Peyer's patch (tissue), 4 donors: ENCODE measurements at places on chromosomes 7 and 10. TPM values are rescaled to one million over a fixed set of nuclear protein-coding genes. Genes with fewer than 3 reads are reported as not detected.

ARMS2 gene
- not detected for total RNA-seq

OR2A12 gene
- not detected for total RNA-seq

TUBGCP2 gene
- total RNA-seq, result 66.1 TPM

AFAP1L2 gene
- 16.8 TPM for total RNA-seq

ZSCAN21 gene
- 8.4 TPM for total RNA-seq

EPO gene
- not detected for total RNA-seq

- DNase-seq, result no peak
These were observed 54.7 kb upstream of the FIGNL1 start for GRCh38 chr7:50504646-50505546.

- DNase-seq, result no peak
These were observed 159.6 kb upstream of the CHST15 start for GRCh38 chr10:124253006-124253405.

DNA sequence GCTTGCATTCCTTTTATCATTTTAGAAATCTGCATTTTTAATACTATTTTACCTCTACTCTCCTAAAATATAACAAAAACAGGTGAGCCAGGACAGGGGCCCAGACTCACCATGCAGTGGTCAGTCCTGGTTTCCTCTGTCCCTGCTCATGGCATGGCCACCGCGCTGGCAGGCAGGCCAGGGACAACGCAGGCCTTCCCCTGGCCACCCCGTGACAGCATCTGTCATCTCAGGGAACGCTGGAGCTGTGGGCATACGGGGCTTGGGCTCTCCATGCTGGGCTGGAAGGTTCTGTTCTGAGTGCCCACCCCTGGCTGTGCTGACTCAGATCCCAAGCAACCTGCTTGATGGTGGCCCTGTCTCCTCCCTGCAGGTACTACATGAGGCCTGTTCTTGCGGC is 35.1 kb upstream of the CDH23 start:
- no peak for DNase-seq

- no peak for DNase-seq
These were observed 540.6 kb upstream of the TEX47 start for GRCh38 chr7:89336121-89336520.

GRCh38 chr7:25347360-25348066 is 119.2 kb upstream of the NPVF start:
- no peak for DNase-seq

DNA sequence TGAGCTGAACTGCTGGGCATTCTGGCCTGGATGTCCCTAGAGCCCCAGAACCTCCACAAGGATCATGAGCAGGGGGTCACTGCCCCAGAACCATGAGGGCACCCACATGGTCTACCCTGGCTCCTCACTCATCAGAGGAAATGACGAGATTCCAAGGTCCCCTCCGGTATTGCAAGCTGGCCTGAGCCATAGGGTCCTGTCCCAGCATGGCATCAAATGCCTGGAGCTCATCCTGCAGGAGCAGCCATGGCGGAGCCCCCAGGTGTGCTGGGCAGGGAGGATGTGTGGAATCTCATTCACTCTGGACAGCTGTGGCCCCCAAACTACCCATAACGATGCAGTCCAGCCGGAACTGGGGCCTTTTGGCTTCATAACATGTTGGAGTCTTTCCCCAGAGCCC is 66.6 kb upstream of the ANTXRL start:
- DNase-seq, result no peak

UPK3B gene
- 1.4 TPM for total RNA-seq

NPFFR1 gene
- not detected for total RNA-seq

GRCh38 chr10:97314671-97315070 is 4.4 kb upstream of the FRAT1 start:
- DNase-seq, result no peak

DNA sequence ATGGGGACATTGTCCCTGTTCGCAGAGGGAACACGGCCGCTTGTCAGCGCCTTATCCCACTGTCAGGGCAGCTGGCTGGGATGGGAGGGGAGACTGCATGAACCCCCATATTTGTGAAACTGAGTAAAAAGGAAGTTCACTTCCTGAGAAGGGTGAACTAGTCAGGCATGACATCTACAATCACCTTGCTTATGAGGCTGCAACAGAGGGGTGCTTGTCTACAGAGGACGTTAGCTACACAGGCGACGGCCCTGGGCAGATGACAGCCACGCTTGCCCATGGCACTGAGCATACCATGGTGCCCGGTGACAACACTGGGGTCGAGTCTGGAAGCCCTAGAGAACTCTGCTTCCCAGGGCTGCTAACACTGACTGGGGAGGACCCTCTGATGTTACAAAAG is 46.0 kb upstream of the KDM7A start:
- peak; percentile 63 for DNase-seq

GRCh38 chr10:91528080-91528479 is 104.8 kb downstream of the PPP1R3C start:
- no peak for DNase-seq

PRSS37 gene
- total RNA-seq, result not detected

- DNase-seq, result no peak
These were observed 32.6 kb upstream of the CNNM1 start for GRCh38 chr10:99296605-99297004.

GRCh38 chr10:127067542-127068194 is 128.7 kb downstream of the INSYN2A start:
- DNase-seq, result no peak

DNA sequence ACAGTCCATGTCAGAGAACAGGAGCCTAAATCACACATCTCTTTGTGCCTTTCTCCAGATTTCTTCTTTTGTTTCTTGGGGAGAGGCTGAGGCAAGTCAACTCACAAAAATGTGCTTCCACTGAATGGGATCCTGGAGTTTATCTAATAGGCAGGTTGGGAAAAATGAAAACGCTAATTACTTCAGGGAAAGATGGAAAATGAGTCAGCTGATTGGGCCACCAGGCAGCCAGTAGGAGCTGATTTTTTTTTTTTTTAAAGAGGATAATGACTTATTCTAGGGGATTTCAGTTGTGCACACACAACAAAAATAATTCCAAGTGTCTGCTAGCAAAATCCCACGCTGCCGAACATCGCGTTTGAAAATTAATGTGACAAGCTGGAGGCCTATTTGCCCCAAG is 412.8 kb upstream of the ZMIZ1 start:
- no peak for DNase-seq

GRID2IP gene
- 0.40 TPM for total RNA-seq

HOXA3 gene
- total RNA-seq, result 21.2 TPM

TMEM184A gene
- total RNA-seq, result 41.3 TPM

PAX4 gene
- total RNA-seq, result 1.3 TPM

CFAP46 gene
- total RNA-seq, result not detected
